Body of pancreas (tissue), 4 donors: ENCODE measurements at places on chromosomes 4 and X. TPM values are rescaled to one million over a fixed set of nuclear protein-coding genes. Genes with fewer than 3 reads are reported as not detected.

The AGTR2 gene
- total RNA-seq = not detected

The SPATA4 gene
- total RNA-seq = not detected

The ARHGAP24 gene
- total RNA-seq = 113 TPM

The HTR2C gene
- not detected for total RNA-seq

The GUCY1A1 gene
- total RNA-seq = 7.6 TPM

The FRMPD3 gene
- total RNA-seq = not detected

The COX18 gene
- 12.5 TPM for total RNA-seq

The COL4A5 gene
- 32.0 TPM for total RNA-seq

The MAOB gene
- total RNA-seq = 5.7 TPM

The DOK7 gene
- total RNA-seq = 7.0 TPM

The PCDH11X gene
- total RNA-seq = not detected

The STBD1 gene
- total RNA-seq = 6.6 TPM

The SH3BP2 gene
- 29.0 TPM for total RNA-seq

The IL2RG gene
- total RNA-seq = 0.52 TPM

The PRDM8 gene
- total RNA-seq = 2.6 TPM

The CT55 gene
- not detected for total RNA-seq

The KLF3 gene
- total RNA-seq = 30.6 TPM

The GYPB gene
- not detected for total RNA-seq

The BEX1 gene
- total RNA-seq = 41.5 TPM

The CXCL3 gene
- total RNA-seq = not detected

The ZCCHC18 gene
- not detected for total RNA-seq

The FHL1 gene
- total RNA-seq = 125 TPM
